Diencephalon (tissue), 1 donor: ENCODE measurements at places on chromosomes 11 and 22. TPM values are rescaled to one million over a fixed set of nuclear protein-coding genes. Genes with fewer than 3 reads are reported as not detected.

OR5M8 gene
- total RNA-seq: not detected

NLRP14 gene
- 0.92 TPM for total RNA-seq

TEX12 gene
- total RNA-seq: 1.8 TPM

OR56B4 gene
- not detected for total RNA-seq

ARHGEF17 gene
- 38.3 TPM for total RNA-seq

RAB38 gene
- 1.8 TPM for total RNA-seq

MAJIN gene
- not detected for total RNA-seq

CECR2 gene
- 6.0 TPM for total RNA-seq

KIAA0930 gene
- 57.9 TPM for total RNA-seq

C22orf42 gene
- total RNA-seq: 24.7 TPM

FGF4 gene
- total RNA-seq: not detected

DDX6 gene
- total RNA-seq: 291 TPM

EMID1 gene
- total RNA-seq: 21.5 TPM

PLEKHA7 gene
- 15.2 TPM for total RNA-seq

TRIM48 gene
- total RNA-seq: not detected

DDTL gene
- 3.9 TPM for total RNA-seq

FGF19 gene
- total RNA-seq: 2.3 TPM

C11orf65 gene
- 1.6 TPM for total RNA-seq

TRIM49B gene
- total RNA-seq: 0.69 TPM

SYT13 gene
- total RNA-seq: 248 TPM

KRTAP5-1 gene
- not detected for total RNA-seq

GDPD4 gene
- not detected for total RNA-seq

PATZ1 gene
- 31.1 TPM for total RNA-seq

MYO7A gene
- total RNA-seq: 3.5 TPM

UNC93B1 gene
- 7.6 TPM for total RNA-seq

EHF gene
- total RNA-seq: not detected

SLC22A6 gene
- total RNA-seq: 5.8 TPM

APOA4 gene
- total RNA-seq: not detected

MMP27 gene
- total RNA-seq: not detected

MPZL2 gene
- total RNA-seq: 1.2 TPM

IFITM10 gene
- total RNA-seq: 2.8 TPM

OR4C11 gene
- total RNA-seq: not detected

C22orf31 gene
- not detected for total RNA-seq

RIC3 gene
- 72.9 TPM for total RNA-seq

MYEOV gene
- total RNA-seq: not detected
